ENCODE measurements at places on chromosomes 1 and 21. TPM values are rescaled to one million over a fixed set of nuclear protein-coding genes. Genes with fewer than 3 reads are reported as not detected.

The FCRL2 gene
- total RNA-seq: not detected

The OR2M3 gene
- not detected for total RNA-seq

The ACKR1 gene
- total RNA-seq: not detected

The MNDA gene
- not detected for total RNA-seq

The SH2D1B gene
- 0.20 TPM for total RNA-seq

The MFAP2 gene
- 36.8 TPM for total RNA-seq

The MSH4 gene
- 0.05 TPM for total RNA-seq

The ATAD3C gene
- not detected for total RNA-seq

The KRTAP20-3 gene
- total RNA-seq: not detected

The GREM2 gene
- total RNA-seq: not detected

The RNF115 gene
- total RNA-seq: 16.7 TPM

The NTNG1 gene
- 0.94 TPM for total RNA-seq

The OR2T3 gene
- not detected for total RNA-seq

The RPTN gene
- total RNA-seq: not detected

The UTS2 gene
- not detected for total RNA-seq

All from mammary microvascular endothelial cell (primary cell).